ENCODE measurements at places on chromosomes 3 and 15. TPM values are rescaled to one million over a fixed set of nuclear protein-coding genes. Genes with fewer than 3 reads are reported as not detected.

Gene ATP13A5
- total RNA-seq, result not detected

Gene DNAJB8
- not detected for total RNA-seq

Gene GPR160
- total RNA-seq, result 70.1 TPM

Gene LNP1
- not detected for total RNA-seq

Gene DNAH12
- 0.89 TPM for total RNA-seq

Gene ADGRG7
- 5.1 TPM for total RNA-seq

Gene SUCLG2
- total RNA-seq, result 133 TPM

Gene PLAAT1
- 5.8 TPM for total RNA-seq

Gene PP2D1
- total RNA-seq, result not detected

Gene GPR171
- total RNA-seq, result not detected

Gene VEPH1
- 1.5 TPM for total RNA-seq

Gene FEZF2
- total RNA-seq, result not detected

Gene SIN3A
- 61.9 TPM for total RNA-seq

Gene PPP1R14D
- 2.2 TPM for total RNA-seq

Gene ADAMTS17
- 6.2 TPM for total RNA-seq

Gene C3orf62
- 4.7 TPM for total RNA-seq

Gene HTR3E
- total RNA-seq, result not detected

Gene PLCB2
- total RNA-seq, result 5.1 TPM

Gene CCDC54
- total RNA-seq, result not detected

Gene CP
- total RNA-seq, result 0.73 TPM

Gene TRIM71
- not detected for total RNA-seq

Gene CTSH
- total RNA-seq, result 173 TPM

Gene WNT5A
- 44.2 TPM for total RNA-seq

Gene MFGE8
- total RNA-seq, result 380 TPM

Gene NIPA2
- total RNA-seq, result 97.0 TPM

Gene LAMB2
- total RNA-seq, result 578 TPM

Gene ROBO2
- total RNA-seq, result 1.3 TPM

Gene LRRC28
- 21.4 TPM for total RNA-seq

Gene SLC49A4
- total RNA-seq, result 1.2 TPM

All from stomach (tissue), 19 donors.